Tibial nerve (tissue), 4 donors: ENCODE measurements at places on chromosomes 4 and X. TPM values are rescaled to one million over a fixed set of nuclear protein-coding genes. Genes with fewer than 3 reads are reported as not detected.

DNA sequence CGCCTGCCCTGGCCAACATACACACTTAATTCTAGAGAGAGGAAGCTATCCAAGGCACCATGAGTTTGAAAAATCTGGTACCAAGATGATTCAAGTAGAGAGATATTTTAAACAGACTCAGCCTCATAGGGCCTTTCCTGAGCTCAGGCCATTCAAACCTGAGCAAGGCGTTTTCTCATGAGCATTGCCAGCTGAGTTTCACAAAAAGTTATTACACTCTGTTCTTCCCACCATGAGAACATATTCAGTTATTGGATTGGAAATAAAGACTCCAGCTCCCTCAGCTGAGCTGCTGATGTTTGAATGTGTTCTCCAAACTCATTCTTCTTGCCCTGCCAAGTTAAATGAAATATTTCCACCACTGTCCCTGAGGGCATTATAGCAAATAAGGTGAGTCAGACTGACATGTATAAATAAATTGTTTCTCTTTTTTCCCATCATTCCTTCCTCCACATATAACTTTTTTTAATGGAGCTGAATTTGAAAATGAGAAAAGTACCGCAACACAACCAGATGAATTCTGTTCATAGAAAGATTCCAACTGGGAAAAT, 429.6 kb downstream of the RAB28 start:
- no peaks in the 10 kb centered on the region for H3K27me3 ChIP-seq
- H3K36me3 ChIP-seq: no peaks in the 10 kb centered on the region
- no peak for DNase-seq
- H3K27ac ChIP-seq: no peak overlapping the region

- H3K4me3 ChIP-seq: no peak overlapping the region
- no peaks in the 10 kb centered on the region for H3K36me3 ChIP-seq
- DNase-seq: no peak
- H3K4me1 ChIP-seq: peaks cover 3% of the 10 kb centered on the region
These were observed 59.7 kb downstream of the HADH start for GRCh38 chr4:108049406-108049805.

- H3K4me1 ChIP-seq: no peaks in the 10 kb centered on the region
- H3K4me3 ChIP-seq: no peak overlapping the region
- no peak for DNase-seq
- H3K36me3 ChIP-seq: no peaks in the 10 kb centered on the region
- no peaks in the 10 kb centered on the region for H3K27me3 ChIP-seq
These were observed 3.4 kb downstream of the TEX13B start for GRCh38 chrX:107978707-107979307.

MAGEB1 gene
- total RNA-seq: not detected

BMPR1B gene
- 32.1 TPM for total RNA-seq

PRPS1 gene
- total RNA-seq: 28.0 TPM

GRCh38 chr4:149885896-149886295, 70.3 kb upstream of the IQCM start:
- no peak overlapping the region for H3K4me3 ChIP-seq
- H3K27me3 ChIP-seq: no peaks in the 10 kb centered on the region
- DNase-seq: no peak
- no peak overlapping the region for H3K27ac ChIP-seq

GRCh38 chr4:114658179-114658578, 59.6 kb downstream of the UGT8 start:
- H3K27ac ChIP-seq: no peak overlapping the region
- DNase-seq: no peak
- peaks cover 6% of the 10 kb centered on the region for H3K4me1 ChIP-seq
- no peak overlapping the region for H3K4me3 ChIP-seq
- H3K27me3 ChIP-seq: no peaks in the 10 kb centered on the region
